ENCODE measurements at places on chromosomes 12 and 14.
A peak's percentile ranks its signal among the peaks of the same experiment; 100 is the strongest.

DNA sequence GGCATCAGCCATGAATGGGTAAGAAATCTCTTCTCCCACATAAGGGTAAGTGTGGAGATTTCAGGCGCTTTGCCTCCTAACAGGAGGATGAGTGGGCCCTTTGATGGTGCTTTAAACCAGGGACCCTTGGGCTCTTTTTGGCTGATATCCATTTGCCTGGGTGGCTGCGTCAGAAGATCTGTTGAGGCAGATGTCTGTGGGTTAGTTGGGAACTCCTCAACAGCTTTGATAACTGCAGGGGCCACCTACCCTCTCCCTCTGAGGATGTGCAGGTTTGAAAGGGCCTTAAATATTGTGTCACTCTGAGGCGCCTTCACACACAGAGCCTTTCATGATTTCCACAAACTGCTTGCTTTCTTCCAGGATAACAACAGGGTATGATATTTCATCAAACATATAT, 210.7 kb downstream of the PPM1H start:
- DNase-seq = no peak

DNA sequence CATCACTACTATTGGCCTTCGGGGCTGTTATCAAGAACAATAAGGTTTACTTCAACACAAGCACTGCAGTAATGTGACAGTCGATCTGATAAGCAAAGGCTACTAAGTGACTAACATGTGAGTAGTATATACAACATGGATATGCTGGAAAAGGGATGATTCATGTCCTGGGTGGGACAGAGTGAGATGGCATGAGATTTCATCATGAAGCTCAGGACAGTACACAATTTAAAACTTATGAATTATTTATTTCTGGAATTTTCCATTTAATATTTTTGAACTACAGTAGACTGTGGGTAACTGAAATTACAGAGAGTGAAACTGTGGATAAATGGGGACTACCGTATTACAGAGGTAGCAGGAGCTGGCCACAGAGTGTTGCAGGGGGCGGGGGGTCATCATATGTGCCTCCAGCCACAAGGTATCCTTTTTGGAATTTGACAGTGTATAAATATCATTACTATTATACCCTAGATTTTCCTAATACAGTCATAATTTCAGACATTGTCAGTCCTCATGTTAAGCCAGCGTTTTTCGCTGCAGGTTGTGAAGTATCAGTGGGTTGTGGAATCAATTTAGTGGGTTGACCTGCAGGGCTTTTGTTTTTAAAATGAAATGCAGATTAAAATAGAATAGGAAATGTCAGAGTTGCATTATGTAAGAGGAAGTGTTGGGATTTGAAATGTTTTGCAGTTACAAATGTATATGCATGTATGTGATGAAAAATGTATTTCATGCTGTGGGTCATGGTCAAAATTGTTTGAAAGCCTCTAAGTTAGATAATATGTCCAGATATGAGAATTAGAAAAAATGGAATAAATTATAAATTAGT, 148.0 kb upstream of the NUDT4 start:
- no peak for DNase-seq

- DNase-seq = no peak
Measured at GRCh38 chr12:30878024-30878423, 48.5 kb upstream of the TSPAN11 start.

GRCh38 chr14:68661226-68662225, 131.3 kb downstream of the ZFP36L1 start:
- DNase-seq = no peak

GRCh38 chr12:82019533-82019932, 260.4 kb upstream of the PPFIA2 start:
- no peak for DNase-seq

GRCh38 chr12:51321882-51322281, 2.1 kb downstream of the BIN2 start:
- DNase-seq = no peak

DNA sequence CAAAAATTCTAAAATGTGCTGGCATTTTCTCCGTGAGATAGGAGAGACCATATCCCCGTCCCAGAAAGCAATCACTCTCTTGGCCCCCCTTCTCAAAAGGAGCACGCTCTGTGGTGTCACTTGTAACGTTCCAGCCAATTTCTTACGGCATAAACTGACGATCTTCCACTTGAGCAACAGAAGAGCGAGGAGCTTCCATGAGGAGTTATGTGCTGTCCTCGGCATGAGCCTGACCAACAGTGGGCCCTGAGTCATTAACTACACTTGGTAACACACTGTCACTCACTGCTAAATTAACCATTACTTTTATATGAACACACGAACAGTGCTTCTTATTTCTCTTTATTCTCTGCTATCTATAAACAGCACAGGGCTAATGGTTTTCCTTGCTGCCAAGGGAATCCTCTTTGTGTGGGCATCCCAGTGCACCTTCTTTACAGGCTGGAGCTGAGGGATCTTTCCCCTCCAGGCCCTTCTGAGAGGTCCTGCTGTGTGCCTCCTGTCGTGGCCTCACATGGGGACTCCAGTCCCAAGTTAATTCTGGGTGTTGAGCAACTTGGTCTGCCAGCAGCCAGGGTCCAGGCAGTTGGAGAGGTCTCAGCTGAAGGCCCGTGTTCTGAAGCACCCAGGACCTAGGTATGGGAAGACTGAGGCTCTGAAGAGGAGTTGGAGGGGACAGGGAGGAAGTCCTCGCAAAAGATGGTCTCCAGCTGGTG, 9.4 kb downstream of the SLC6A13 start:
- DNase-seq = no peak

DNA sequence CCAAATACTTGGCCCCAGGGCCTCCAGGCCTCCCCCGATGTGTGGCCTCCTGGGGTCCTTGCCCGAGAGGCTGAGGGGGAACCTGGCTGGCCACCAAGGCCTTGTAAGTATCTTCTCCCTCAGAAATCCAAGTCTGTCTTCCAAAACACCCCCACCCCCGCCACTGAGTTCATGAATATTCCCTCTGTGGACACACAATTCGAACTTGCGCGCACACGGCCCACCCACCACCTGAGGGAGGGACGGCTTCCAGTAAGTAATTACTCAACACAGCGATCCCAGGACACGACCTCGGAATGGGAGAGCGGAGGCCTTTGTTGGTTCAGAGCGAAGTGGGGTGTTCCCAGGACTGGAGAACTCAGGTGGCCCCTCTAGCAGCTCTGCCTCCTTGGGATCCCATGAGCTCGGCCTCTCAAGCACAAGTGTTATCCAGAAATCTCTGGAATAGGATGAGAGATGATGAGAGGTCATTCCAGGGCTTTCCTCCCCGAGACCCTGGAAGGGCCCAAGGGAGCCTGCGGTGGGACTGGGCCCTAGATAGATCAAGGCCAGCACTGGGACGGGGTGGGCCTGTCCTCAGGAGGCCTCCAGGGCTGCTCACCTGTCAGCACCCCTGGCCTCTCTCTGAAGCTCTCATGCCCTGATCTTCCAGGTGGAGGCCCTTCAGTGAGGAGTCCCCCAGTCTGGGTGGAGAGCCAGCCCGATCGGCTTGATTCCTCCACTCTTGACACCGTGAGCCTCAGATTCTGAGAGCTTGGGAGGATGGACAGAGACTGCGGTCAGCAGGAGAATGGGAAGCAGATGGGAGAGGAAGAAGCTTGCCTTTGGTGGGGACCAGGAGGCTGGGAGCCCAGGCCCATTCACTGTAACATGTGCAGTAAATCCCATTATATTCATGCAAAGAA, 219.0 kb upstream of the RTL1 start:
- no peak for DNase-seq

GRCh38 chr12:64450057-64450640, 1.8 kb upstream of the TBK1 start:
- DNase-seq = no peak

DNA sequence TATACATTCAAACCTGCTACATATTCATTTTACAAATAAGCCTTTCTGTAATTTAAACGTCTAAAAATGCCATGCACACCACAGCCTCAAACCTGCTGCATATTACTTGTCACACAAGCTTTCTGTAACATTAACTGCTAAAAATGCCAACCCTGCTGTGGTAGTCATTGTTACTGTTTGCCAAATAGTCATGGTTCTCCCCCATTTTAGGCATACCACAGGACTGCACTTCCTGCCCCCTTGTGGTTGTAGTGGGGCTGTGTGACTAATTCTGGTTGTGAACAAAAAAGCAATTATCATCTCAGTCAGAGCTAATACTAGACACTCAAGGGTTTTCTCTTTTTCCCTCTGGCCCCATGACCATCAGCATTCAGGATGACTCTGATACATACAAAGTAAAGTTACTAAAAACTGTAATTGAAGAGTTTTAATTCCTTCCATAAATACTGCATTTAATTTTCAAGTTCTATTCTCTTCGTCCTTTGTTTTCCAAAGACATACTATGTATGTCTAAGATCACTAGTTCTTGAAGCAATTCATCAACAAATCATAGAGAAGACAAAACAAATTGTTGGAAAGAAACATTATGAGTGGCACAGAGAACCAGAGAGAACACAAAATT, 5.7 kb upstream of the SLC35F4 start:
- DNase-seq = no peak

DNA sequence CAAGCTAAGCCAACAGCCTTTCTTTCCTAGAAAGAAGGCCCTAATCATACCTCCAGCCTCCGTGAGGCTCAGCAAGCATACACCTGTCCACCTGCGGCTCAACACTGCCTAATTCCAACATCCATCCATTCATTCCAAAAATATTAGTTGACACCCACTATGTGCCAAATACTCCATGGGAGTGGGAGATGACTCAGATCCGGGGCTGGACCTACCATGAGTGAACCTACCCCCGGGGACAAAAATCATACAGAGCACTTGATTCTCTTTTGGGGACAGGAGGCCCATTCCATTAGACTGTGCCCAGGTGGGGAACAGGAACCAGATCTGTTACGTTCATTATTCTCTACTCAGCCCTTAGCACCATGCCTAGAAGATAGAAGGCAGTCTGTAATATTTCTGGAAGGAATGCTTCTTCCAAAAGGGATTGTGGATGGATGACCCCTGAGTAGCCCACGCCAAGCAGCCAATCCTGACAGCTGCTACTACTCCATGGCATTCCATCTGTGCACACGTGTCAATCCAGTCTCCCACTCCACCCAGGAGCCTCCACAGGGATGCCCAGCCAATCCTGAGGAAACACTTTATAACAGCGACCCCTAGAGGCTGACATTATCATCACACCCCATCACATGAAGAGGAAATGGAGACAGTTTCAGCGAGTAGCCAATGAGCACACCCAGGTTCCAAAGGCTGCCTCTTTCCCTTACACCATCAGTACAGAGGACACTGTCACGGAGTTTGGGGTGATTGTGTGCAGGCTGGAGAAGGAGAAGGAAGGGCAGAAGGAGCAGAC, 170.7 kb downstream of the ESRRB start:
- peak; percentile 1 for DNase-seq

DNA sequence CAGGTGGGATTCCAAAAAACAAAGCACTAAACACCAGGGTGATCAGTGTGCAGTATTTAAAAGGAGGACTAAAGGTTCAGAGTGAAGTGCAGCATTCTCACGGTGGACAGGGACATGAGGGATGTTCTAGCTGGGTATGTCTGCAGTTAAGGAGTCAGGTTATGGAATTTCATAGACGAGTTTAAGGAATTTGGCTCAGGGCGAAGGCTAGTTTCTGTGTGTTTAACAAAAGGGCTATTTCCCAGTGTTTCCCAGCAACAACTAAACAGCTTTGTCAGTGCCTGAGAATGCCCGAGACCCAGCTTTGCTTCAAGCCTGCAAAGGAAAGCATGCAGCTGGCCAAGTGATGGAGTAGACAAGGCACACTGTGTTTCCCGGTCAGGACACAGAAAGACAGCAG, 7.0 kb downstream of the KRT1 start:
- DNase-seq = no peak

DNA sequence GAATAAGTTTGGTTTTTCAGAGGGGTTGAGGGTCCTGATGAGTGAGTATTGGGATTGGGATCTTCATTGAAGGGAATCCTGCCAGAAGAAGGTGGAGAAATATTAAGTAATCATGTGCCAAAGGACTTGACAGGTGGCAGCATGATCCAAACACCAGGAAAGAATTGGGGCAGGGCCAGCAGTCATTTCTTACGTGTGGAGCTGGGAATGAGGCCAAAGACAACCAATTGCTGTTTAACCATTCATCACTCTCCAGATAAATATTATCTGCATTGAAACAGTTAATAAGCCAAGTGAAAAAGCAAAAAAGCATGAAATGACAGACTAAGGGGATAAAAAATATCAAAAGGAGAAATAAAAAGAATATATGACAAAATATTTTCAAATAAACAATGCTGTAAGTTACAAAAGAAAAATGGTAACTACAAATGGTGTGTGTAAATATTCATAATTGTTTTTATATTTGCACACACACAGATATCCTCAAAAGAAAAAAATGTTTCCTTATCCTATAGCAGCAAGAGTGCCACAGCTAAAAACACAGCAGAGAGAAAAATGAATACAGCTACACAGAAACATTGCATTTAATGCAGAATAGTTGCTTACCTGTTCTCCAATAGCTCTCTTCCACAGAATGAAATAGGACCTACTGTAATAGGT, 26.2 kb downstream of the C2CD5 start:
- no peak for DNase-seq

- DNase-seq = no peak
Measured at GRCh38 chr14:64838656-64839055, 41.1 kb downstream of the SPTB start.

- no peak for DNase-seq
Measured at GRCh38 chr14:75842551-75842950, 139.2 kb downstream of the TGFB3 start.

DNA sequence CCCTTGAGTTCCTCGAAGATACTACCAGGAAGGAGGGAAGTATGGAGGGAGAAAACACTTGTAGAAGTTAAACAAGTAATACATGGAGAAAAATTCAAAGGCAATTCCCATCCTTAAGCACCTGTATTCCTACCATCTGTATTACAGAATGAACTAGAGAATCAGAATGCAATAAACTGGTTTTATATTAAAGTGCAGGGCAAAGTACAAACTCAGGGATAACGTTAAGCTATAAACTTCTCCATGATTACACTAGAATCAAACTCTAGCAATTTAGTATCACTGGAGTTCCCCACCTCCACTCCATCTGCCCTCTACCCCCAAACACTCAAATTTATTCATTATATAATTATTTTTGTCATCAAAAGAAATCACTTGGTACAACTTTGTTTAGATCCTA, 13.1 kb downstream of the PAWR start:
- no peak for DNase-seq

DNA sequence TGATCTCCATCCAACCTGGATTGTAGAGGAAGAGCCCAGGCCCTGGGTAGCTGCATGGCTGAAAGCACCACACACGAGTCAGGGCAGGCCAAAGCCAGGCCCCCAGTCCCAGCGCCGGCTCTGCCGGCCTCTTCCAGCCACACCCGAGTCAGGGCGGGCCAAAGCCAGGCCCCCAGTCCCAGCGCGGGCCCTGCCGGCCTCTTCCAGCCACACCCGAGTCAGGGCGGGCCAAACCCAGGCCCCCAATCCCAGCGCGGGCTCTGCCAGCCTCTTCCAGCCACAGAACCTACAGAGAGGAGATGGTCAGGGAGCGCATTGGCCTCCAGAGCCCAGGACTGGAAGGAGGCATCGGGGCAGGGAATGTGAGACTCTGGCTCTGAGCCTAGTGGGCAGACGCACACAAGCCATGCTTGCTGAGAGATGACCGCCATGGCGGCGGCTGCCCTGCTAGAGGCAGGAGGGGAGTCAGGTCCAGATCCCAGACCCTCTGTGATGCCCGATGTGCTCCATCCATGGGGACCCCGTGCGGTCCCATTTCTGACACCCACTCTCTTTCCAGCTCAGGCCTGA, 30.2 kb downstream of the BEGAIN start:
- DNase-seq = no peak

- DNase-seq = no peak
Measured at GRCh38 chr14:44640416-44640815, 133.3 kb upstream of the FSCB start.

GRCh38 chr14:54121466-54122027, 164.9 kb upstream of the BMP4 start:
- DNase-seq = no peak
